H4 (cell line): ENCODE measurements at places on chromosomes 6 and 20. TPM values are rescaled to one million over a fixed set of nuclear protein-coding genes. Genes with fewer than 3 reads are reported as not detected.

Gene PDYN
- not detected in 2 replicates for total RNA-seq

Gene VWA7
- total RNA-seq = 0.37 and 2.2 TPM in 2 replicates

Gene NOX3
- total RNA-seq = not detected in 2 replicates

Gene CST1
- 0.15 TPM in 1 of 2 replicates, not detected in the other for total RNA-seq

Gene ETV7
- total RNA-seq = 0.99 and 1.2 TPM in 2 replicates

Gene OLIG3
- not detected in 2 replicates for total RNA-seq

Gene CALHM5
- 7.1 and 8.7 TPM in 2 replicates for total RNA-seq

Gene GRM1
- 0.02 and 0.53 TPM in 2 replicates for total RNA-seq

Gene BTN3A1
- 26.6 and 29.0 TPM in 2 replicates for total RNA-seq

Gene NRN1
- total RNA-seq = 34.1 and 37.3 TPM in 2 replicates

Gene PRR18
- total RNA-seq = not detected in 2 replicates
